Kidney glomerular epithelial cell (primary cell): ENCODE measurements at places on chromosomes 7 and 10.

- no peak for DNase-seq
These were observed 291.2 kb downstream of the LRMDA start for GRCh38 chr10:75722609-75723008.

DNA sequence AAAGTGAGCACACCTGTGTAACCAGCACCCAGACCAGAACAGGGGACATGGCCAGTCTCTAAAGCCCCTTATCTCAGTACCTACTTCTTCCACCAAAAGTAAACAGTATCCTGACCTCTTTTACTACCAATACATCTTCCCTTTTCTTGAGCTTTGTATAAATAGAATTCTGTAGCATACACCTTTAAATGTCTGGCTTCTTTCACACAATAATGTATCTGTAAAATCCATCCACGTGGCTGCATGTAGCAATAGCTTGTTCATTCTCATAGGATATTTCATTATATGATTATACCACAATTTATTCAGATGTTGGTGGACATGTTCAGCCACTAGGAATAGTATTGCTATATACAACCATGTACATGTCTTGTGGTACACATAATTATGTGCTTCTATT is 40.6 kb downstream of the BTBD16 start:
- no peak for DNase-seq

DNA sequence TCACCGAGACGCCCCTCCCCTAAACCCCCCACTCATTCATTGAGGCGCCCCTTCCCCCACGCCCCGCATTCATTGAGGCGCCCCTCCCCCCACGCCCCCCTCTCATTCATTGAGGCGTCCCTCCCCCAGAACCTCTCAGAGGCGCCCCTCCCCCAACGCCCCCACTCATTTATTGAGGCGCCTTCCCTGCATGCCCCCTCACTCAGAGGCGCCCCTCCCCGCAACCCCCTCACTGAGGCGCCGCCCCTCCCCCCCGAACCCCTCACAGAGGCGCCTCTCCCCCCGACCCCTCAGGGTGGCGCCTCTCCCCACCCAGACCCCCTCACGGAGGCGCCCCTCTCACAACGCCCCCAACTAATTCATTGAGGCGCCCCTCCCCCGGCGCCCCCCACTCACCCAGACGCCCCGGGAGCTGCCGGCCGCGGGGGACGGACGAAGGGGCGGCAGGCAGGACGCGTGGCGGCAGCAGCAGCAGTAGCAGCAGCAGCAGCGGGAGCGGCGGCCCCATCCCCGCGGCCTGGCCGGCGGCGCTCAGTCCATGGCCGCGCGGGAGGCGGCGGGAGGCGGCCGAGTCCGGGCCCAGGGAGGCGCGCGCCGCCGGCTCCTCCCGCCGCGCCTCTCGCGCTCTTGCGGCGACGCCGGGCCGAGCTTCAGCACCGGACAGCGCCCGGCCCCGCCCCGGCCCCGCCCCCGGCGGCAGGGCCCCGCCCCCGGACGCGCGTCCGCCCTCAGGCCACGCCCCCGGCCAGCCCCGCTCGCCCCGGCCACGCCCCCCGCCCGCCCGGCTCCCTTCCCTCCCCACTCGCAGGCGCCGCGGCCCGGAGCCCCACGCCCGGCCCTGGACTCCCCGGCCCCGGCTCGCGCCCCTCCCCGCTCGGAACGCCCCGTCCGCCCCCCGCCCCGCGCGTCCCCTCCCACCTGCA is at the start of gene PTPRN2:
PTPRN2 (minus strand) TSS at position 662 of the 923 bp plus-strand sequence.
- peak; percentile 15 for DNase-seq

DNA sequence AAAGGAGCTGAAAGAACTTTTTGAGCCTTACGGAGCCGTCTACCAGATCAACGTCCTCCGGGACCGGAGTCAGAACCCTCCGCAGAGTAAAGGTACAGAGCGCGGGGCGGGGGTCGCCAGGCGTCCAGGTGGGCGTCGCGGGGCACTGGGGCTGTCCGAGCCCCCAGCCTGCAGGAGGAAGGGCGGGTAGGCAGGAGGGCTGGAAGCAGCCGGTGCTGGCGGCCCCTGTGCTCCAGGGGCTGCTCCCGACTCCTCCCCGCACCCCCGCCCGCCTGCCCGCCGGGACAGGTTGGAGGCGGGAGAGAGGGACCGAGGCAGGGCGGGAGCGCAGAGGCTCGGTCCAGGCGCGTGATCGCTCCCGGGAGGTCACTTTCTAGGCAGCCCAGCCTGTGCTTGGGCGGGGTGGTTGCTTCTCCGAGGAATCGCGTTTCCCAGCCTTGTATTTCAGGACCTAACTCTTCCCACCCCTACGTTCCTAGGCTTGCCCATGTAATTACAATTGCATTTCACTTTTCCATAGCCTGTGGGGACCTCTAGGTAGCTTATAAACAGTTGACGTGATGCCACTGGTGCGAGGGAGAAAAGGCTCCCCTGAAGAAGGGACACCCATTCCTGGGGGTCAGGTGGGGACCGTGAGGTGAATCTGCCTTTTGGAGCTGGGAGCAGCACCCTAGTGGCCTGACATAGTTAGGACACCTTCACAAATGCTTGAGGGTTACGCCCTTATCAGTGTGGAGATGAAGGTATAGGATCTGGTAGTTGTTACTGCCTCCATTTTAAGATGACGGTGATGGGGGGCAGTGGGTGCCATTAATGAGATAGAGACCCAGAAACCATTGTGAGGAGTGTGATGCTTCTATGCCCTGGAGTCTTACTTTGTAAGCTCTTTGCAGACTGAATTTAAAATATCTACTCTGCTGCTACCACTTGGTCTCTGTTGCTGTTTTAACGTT is 148.2 kb downstream of the CELF2 start:
- DNase-seq: no peak

DNA sequence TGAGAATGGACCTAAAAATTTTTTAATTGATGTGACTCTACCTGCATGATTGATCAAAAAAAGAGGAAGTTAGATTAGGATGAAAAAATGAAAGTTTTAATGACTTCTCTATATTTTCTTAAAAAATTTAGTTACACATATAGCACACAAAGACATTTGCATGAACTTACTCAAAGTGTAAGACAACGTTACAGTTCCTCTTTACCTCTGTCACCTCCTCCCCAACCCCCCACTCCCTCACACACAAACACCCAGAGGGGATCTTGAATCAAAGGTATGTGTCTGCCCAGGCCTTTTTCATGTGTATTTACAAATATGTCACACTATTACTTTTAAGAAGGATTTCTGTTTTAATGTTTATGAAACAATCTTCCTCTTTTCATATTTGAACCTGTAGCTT is 20.6 kb upstream of the CDCA7L start:
- no peak for DNase-seq

DNA sequence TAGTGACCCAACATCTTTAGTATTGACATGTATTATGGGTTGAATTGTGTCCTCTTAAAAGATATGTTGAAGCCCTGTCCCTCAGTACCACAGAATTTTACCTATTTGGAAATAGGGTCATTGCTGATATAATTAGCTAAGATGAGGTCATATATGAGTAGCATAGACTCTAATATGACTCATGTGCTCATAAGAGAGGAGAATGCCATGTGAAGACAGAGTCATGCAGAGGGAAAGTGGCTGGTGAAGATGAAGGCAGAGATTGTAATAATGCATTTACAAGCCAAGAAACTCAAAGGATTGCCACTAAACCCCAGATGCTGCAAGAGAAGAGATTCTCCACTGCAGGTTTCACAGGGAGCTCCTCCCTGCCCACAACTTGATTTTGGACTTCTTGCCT is 496.4 kb downstream of the KIF20B start:
- DNase-seq: no peak

DNA sequence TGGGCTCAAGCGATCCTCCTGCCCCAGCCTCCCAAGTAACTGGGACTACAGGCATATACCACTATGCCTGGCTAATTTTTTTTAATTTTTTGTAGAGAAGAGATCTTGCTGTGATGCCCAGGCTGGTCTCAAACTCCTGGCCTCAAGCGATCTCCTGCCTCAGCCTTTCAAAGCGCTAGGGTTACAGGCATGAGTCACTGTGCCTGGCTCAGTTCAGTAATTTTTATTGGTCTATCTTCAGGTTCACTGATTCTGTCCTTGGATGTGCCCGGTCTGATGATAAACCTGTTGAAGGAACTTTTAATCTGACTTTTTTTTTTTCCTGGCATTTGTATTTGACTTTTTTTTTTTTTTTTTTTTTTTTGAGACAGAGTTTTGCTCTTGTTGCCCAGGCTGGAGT is 40.1 kb upstream of the STRIP2 start:
- DNase-seq: no peak
